ENCODE measurements at places on chromosomes 7 and 10.

DNA sequence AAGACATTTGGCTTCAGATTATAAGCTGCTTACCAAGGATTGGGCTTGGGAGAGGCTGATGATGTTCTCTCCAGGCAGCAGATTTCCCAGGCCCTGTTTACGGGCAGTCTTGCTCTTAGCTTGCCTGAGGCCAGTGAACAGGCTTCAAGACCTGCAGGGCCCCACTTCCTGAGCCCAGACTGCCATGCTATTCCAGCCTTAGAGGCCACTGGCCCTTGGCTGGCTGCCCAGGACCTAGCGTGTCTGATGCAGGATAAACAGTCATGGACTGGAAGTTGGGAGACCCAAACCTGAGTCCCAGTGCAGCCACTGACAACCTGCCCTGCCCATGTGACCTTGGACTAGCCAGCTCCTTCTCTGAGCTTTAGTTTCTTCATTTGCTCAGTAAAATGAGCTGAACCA is 2.9 kb downstream of the PRXL2A start:
- peak; percentile 43 for DNase-seq

GRCh38 chr7:79334841-79335240 is 118.6 kb downstream of the MAGI2 start:
- DNase-seq = no peak

DNA sequence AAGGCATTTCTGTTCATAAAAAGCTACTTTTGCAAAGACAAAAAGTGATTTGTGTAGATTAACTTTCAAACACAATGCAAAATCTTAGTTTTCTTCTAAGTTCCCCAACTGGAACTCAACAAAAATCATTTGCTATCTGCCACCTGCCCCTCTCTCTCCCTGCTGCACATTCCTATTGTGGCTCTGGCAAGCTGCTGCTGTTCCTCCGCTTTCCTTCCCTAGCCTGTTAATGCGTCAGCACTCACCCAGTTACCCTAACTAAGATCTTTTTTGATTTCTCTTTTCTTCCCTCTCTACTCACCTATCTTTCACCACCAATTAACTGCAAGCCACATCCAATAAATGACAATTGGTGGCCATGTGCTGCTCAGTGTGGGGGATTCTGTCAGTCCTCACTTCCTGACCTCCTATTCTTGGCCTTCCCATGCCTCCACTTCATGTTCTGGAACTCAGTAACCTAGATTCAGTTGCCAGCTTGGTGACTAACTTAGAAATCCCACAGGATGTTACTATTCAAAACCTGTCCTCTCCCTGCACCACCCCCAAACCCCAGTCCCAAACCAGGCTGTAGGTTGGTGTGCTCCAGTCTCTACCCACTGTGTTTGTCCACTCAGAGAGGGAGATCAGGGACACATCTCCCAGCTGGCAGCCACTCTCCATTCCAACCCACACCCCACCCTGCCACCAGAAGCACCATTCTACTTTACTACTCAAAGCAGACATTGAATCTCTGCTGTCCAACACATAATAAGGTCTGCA is 140.2 kb upstream of the CTTNBP2 start:
- DNase-seq = no peak

DNA sequence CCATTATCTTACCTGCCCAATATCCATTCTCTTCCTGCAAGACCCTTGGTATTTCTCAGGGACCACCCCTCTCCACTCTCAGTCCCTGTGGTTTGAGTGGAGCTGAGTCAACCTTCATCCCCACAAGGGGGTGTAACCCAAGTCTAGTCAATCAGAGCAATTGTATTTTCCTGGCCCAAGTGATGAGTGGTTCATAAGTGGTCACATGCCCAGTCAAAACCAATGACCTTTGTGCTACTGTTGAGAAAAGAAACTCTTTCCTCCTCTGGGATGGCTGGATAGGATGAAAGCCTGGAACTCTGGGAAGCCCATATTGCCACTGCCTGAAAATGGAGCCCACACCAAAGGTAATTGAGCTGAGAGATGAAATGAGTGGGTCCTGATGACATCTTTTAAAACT is 93.6 kb downstream of the SNX10 start:
- no peak for DNase-seq

DNA sequence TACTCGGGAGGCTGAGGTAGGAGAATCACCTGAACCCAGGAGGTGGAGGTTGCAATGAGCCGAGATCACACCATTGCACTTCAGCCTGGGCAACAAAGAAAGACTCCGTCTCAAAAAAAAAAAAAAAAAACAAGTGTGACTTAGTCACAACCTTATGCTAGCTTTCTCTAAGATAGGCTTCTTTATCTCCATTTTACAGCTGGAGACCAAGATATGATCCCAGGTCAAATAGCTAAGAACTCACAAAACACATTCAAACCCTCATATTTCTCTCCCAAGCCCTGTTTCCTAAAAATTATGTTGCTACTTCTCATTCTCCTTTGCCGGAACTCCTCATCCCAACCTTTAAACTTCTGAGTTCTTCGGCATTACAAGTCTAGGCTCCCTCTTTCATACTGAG is 13.0 kb upstream of the DHTKD1 start:
- DNase-seq = no peak

DNA sequence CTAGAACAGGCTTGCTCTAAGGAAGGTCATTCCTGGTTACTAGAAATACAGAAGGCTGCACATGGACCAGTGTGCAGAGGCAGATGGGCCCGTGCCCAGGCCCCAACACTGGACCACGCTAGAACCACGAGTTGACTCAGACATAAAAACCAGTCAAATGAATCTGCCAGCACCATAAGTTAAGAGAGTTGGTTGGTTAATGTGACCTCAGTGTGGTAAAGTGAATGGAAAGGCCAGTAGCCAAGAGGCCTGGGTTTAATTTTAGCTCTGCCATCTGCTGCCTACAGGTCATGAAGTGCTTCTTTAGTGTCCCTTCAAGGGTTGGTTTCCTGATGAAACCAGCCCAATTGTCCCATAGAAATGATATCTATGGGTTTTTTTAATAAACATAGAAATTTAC is 329.6 kb upstream of the NRP1 start:
- no peak for DNase-seq
